Midbrain (tissue), 1 donor: ENCODE measurements at places on chromosomes 4 and X.

GRCh38 chrX:40176351-40177116 lies 78.8 kb upstream of the BCOR start:
- DNase-seq: peak; percentile 32

DNA sequence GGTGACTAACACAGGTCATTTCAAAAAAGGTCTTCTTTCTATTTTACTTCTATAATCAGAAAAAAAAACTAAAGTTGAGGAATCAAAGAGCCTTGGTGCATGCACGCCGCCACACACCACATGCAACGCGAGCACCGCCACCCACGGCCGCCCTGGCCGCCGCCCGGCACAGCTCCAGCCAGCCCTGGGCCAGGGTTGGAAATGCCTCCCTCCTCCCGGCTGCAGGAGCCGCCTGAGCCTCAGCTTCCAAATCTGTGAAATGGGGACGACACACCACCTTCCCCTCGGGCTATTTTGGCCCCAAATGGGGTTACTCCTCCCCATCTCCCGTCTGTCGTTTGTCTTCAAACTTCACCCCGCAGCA lies 39.7 kb upstream of the MAN2B2 start:
- no peak for DNase-seq

- DNase-seq: no peak
Measured at GRCh38 chr4:168852933-168853713, 156.9 kb downstream of the CBR4 start.

DNA sequence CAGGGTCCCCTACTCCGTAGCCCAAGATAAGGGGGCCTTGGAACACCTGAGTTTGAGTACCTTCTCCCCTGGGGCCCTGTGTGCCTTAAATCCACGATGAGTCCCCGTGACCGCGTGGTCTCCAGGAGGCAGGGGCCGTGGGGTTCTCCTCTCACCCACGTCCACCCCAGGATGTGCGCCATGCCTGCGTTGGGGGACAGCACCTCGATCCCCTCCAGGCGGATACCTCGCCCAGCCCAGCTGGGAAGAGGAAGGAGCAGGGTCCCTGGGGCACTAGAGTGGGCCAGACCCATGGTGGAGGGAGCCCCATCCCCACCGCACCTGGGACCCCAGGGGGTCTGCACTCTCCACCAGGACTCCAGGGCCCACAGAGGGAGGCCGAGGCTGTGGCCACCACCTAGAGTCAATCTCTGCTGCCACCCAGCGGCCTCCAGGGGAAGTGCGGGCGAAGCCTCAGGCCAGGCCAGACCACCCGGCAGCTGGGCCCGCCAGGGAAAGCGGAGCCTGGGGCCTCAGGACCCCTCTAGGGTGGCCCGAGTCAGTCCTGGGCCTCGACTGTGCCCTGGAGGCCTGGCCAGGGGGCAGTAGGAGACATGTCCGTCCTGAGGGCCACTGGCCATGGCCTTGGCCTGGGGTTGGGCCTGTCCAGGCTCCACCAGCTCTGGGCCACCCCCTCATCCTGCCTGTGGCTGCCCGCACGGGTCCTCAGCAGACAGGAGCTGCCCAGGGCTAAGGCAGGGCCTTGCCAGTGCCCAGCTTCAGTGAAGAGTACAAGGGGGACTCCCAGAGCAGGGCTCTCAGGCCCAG lies 55.0 kb downstream of the FAM53A start:
- DNase-seq: peak; percentile 60

DNA sequence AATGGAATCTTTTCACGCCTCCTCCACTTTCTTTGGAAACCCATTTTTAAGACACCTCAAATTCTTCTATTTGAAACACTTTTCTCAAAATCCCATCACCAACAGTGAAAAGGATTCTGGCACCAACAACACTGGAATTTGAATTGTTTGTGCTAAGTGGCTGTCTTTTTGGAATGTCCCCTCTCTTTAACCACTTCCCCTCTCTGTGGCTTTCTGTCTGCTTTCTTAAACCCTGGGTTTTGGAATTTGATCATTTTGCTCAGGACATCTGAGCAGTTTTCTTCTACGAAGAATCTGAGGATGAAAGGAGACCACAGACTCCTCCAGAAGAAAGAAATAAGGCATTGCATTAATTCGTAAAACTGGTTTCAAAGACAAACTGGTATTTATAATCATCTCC lies 89.0 kb downstream of the MXRA5 start:
- DNase-seq: no peak

DNA sequence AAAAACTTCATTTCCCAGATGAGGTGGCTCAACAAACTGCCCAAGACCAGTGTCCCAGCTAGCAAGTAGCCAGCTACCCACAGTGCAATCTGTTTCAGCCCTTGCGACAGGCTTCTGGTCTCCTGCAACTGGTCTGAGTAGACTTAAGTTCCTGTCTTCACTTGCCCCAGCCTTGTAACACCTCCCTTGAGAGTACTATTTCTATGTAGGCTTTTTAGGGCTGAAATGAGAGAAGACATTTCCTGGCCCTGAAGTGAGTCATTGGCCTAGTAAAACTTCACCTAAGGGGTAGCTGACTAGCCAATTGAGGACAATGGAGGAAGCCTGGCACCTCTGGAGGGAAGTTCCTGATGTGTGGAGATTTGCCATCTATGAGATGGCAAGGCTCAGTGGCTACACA lies 80.1 kb upstream of the STIM2 start:
- DNase-seq: no peak

DNA sequence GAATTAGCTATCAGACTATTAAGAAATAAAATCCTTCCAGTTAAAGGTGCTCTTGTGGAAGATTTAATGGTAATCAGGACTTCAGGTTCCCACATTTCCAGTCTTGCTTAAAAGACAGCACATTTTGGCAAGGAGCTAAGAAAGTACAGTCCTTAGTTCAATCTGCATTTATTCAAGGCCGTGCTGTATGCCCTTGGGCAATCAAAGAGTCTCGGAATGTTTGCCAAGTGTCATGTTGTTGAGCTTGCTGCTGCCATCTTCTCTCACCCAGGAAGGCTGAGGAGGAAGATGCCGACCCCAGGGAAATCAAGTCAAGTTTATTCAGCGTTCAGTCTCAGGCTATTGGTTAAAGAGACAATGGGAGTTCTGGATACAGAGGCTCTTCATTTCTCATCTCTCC lies 388.1 kb upstream of the IGFBP7 start:
- no peak for DNase-seq

GRCh38 chrX:110086916-110087484 lies 84.1 kb downstream of the TMEM164 start:
- DNase-seq: no peak

DNA sequence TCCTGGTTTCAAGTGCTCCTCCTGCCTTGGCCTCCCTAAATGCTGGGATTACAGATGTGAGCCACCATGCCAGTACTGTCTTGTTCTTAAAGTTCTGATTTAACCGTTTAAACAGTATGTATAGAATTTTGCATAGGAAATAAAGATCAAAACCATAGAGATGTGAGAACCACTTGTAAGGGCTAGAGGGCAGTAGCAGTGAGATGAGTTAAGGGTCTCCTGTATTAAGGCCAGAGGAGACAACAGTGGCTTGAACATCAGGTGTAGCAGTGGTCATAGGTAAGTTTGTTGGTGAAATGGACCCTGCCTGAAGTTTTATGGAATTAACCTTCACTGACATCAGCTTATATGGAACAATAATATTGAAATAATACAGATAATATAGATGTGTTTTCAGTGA lies 155.7 kb downstream of the SLC4A4 start:
- no peak for DNase-seq
